Fibroblast of the aortic adventitia (primary cell): ENCODE measurements at places on chromosomes 7 and 10. TPM values are rescaled to one million over a fixed set of nuclear protein-coding genes. Genes with fewer than 3 reads are reported as not detected.
A peak's percentile ranks its signal among the peaks of the same experiment; 100 is the strongest.

DNA sequence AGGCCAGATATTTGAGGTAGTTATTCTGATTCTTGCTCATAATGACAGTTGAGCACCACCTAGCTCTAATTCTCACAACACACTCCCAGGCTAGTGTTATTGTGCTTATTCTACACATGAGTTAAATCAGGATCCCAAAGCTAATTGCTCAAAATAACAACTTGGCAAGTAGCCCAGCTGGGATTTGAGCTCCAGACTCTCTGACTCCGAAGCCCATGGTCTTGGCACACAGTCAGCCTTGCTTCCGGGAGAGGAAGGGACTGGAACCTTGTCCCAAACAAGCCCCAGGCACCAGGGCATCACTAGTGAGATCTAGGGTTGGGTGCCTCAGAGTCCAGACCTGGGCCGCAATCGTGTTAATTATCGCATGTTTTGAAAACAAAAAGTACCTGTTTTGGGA, 101.4 kb downstream of the GPAM start:
- no peak for DNase-seq

GRCh38 chr10:15223174-15223573, 54.7 kb upstream of the NMT2 start:
- DNase-seq = peak; percentile 95

HOXA11 gene
- not detected in 2 replicates for total RNA-seq

DNA sequence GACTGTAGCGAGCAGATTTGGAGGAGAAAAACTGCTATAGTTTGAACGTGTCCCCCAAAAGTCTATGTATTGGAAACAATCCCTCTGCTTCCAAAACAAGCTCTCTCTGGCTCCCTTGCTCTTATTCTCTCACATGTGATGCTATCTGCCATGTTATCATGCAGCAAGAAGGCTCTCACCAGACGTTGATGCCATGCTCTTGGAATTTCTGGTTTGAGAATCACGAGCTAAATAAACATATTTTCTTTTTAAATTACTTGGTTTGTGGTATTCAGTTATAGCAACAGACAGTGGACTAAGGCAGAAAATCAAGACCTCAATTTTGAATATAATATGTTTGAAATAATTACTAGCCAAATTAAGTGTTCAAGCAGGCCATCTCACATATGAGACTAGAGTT, 17.5 kb upstream of the GNAT3 start:
- no peak for DNase-seq

HMX3 gene
- total RNA-seq = not detected in 2 replicates

DNA sequence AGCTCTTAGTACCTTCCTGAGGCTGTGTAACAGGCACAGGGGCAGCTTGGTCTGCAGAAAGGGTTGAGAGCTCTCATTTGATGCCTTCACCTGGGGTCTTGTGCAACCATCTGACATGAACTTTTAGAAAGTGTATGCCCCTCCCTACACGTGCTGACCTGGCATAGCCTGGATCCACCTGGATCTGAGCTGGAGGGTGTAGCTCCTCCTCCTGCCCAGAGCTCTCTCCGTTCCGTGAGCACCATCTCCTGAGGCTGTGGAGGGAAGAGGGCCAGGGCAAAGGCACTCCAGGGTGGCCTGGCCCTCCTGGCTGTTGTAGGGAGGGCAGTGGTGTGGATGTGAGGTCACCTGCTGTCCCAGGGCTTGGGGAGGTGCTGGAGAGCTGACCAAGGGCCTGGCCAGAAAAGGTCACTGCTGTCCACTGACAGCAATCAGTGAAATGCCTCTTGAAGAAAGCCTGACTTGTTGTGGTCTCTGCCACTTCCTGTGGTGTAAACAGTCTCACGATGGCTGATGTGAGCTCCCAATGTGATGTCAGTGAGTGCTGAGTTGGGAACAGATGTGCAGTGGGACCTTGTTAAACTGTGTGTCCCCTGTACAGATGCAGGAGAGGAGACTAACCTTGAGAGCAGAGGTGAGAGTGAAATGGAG, 23.0 kb downstream of the AMZ1 start:
- DNase-seq = no peak

GRCh38 chr7:140674899-140675701, 2.4 kb downstream of the ADCK2 start:
- DNase-seq = peak; percentile 58
